ENCODE measurements at places on chromosomes 2 and 18.

DNA sequence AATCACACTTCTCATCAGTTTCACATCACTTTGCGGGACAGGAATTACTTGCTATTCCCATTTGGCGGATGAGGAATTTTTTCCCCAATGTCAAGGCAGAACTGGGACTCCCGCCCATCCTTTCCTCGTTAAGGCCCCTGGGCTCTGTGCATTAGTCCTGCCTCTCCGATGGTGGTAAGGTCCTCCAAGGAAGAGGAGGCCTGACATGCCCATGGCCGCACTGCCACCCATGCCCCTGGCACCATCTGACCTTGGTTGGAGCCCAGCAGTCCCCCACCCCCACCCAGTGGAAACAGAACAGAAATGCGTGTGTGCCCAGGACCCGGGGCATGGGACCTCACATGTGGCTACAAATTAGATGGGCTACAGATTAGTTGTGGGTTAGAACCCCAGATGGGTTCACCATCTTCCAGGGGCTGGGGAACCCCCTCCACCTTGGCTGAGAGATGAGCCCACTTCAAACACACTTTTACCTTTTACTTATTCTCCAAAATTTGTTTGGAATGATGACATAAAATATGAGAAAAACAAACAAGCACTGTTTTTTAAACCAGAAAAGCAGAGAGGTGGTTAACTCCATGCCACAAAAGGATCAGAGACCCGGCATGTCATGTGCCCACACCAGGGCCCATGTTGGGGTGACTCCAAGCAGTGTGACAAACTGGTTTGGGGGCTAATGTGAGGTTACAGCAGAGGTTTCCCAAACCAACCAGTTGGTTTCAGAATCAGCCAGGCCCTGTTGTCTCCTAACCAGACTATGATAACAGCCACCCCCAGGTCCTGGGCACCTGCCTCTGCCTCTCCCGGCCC is 11.0 kb upstream of the DUSP2 start:
- no peak for DNase-seq

GRCh38 chr2:46171411-46171953 is 125.7 kb upstream of the EPAS1 start:
- DNase-seq = peak; percentile 47

DNA sequence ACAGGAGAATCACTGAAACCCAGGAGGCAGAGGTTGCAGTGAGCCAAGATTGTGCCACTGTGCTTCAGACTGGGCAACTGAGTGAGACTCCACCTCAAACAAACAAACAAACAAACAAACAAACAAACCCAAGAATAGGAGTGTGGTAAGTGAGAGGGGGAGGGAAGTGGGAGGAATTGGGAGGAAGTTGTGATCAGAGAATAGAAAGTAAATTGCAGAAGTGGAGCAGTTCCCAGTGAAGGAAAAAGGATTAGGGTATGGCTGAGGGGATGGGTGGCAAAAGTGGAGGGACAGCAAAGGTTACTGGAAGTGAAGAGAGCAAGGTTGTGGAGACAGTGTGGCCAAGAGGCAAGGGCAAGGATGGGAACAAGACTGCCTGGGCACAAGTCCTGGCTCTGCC is 41.1 kb upstream of the C1GALT1C1L start:
- DNase-seq = no peak

DNA sequence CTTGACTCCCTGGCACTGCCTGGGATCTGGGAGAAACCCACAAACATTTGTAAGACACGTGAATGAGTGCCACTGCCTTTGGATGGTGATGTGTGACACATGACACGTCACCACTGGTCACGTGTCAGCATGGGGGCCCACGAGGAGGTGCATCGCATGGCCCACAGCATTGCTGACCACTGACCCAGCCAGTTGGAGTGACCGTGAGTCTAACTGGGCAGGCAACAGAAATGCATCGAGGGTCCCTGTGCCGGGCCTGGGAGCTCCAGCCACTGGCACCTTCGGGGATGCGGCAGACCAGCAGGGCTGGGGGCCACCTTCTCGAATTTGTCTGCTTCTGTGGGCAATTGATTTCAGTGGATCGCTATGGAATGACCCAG is 121.9 kb upstream of the HDAC4 start:
- DNase-seq = no peak

All from NCI-H187 (cell line).